ENCODE measurements at places on chromosomes 7 and 10. TPM values are rescaled to one million over a fixed set of nuclear protein-coding genes. Genes with fewer than 3 reads are reported as not detected.

DNA sequence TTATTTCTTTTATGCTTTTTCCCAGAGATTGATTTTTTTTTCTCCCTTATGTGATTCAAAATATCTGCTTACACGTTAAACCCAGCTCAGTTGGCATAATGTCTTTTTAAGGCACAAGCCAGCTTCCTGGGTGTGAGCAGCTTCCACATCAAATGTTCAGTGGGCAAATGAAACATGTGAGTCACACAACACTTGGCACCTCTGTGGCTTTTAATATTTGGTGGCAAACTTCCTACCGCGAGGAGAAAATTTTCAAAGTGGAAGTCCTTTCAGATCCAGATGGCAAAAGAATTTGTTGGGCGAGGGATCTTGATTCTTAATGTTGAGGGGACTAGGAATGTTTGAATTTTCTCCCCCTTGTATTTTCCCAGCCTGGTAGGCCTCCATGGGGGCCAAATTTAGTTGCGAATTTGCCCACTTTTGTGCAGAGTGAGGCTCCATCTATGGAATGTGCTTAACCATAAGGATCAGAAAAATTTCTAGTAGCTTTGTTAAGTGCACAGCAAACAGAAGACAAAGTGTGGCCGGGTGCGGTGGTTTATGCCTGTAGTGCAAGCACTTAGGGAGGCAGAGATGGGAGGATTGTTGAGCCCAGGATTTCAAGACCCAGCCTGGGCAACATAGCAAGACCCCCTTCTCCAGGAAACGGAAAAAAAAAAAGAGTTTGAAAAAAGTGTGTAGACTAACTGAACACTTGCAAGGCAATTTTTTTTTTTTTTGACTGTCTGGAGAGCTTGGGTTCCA lies 31.0 kb downstream of the CUX1 start:
- DNase-seq = no peak

- DNase-seq = no peak
These were observed 40.7 kb downstream of the USP6NL start for GRCh38 chr10:11570751-11571150.

DNA sequence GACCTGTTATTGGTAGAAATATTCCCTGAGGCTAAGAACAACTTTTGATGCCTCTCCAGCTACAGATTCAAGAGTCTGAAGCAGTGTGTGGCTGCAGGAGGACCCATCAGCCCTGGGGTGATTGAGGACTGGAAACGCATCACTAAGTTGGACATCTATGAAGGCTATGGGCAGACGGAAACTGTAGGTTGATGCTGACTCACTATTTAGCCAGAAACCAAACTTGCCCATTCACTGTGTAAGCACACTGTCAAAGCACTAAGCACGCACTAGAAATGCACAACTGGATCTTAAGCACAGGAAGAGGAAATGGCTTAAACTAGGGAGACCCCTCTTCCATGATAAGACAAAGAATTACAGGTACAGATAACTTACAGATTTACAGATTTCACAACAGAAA lies 20.8 kb downstream of the ACSM6 start:
- DNase-seq = no peak

DNA sequence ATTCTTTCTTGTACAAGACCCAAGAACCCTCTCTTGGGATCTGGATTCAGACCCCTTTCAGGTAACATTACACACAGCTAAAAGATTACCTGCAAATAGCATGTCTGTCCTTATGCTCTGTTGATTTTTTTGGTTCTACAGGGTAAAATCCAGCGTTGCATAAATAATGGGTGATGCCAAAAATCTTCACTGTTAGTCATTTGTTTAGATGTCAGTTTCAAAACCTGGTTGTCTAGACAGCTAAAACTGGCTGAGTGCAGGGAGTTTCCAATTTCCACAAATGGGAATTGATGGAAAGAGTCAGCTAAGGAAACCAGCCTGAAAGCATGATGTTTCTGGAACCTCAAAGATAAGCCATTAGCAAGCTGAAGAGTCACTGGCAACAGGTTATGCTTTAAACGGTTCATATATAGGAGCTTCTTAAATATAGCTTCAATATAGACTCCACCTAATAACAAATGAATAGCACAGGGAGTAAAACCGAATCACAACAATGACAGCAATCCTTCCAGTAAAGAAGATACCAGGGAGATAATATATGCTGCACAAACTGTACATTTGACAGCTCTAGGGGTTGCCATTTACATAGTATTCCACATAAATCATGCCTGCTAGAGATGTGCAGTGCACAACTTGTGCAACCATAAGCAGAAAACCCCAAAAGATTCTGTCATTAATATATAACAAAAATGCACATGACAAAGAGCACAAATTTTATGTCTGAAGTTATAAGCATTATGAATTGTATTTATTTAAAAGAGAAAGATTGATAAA lies 20.4 kb downstream of the CCDC71L start:
- DNase-seq = no peak

- no peak for DNase-seq
These were observed 245.5 kb upstream of the TCERG1L start for GRCh38 chr10:131556897-131557495.

GRCh38 chr7:39083781-39084180 lies 106.1 kb downstream of the POU6F2 start:
- no peak for DNase-seq

DNA sequence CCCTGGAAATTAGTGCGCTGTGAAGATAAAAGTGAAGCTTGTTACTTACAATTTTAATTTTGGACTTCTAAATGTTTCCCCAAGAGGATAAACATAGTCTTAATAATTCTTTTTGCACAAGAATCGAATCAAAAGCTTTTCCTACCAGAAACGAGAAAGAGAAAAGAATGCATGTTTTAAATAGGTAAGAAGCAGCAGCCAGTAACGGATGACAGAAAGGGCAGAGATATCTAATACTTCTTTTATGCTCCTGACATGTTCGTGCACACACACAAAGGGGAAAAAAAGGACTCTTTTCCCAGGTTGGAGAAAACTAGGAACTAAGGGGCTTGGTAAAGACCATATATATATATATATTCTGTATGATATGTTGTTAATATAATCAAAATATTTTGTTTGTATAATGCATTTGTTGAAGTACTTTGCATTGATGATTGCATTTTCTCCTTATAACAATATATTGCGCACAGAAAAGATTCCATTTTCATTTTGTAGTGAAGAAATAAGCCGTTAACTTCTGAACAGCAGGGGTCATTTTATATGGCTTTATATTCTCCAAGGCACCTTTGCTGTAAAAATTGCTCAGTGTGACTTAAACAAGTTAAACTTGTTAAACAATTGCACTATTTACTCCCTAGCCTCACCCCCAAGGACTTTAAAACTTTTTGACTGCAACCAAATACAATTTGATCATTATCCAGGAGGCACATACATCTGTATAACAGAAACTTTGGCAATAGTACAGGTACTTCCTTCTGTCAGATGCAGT lies 2.2 kb downstream of the PRKAR2B start:
- no peak for DNase-seq

The SH2D4B gene
- polyA plus RNA-seq = 0.03 TPM

Measured in keratinocyte (primary cell).